Naive thymus-derived CD8-positive, alpha-beta T cell (primary cell): ENCODE measurements at places on chromosomes 11 and 22. TPM values are rescaled to one million over a fixed set of nuclear protein-coding genes. Genes with fewer than 3 reads are reported as not detected.
A peak's percentile ranks its signal among the peaks of the same experiment; 100 is the strongest.

- no peak for DNase-seq
Measured at GRCh38 chr11:8767466-8768142, 85.0 kb downstream of the RPL27A start.

DNA sequence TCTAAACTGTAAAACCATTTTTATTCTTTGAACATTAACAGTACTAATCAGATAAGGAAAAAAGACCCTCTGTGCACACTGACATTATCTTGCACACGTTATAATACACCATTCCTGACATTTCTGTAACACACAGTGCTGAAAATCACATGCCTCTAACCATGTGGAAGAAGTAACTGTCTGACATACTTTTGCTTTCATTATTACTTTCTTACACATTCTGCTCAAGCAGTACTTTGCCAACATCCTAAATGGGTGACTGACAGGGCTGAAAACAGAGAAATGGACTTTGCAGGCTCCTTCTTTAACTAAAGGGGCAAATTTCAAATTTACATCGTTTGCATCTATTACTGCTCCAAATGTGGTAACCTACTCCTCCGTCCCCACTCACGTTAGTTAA is 22.8 kb upstream of the TP53AIP1 start:
- DNase-seq = no peak

BAIAP2L2 gene
- not detected for polyA plus RNA-seq

CDC42EP2 gene
- polyA plus RNA-seq = not detected

DNA sequence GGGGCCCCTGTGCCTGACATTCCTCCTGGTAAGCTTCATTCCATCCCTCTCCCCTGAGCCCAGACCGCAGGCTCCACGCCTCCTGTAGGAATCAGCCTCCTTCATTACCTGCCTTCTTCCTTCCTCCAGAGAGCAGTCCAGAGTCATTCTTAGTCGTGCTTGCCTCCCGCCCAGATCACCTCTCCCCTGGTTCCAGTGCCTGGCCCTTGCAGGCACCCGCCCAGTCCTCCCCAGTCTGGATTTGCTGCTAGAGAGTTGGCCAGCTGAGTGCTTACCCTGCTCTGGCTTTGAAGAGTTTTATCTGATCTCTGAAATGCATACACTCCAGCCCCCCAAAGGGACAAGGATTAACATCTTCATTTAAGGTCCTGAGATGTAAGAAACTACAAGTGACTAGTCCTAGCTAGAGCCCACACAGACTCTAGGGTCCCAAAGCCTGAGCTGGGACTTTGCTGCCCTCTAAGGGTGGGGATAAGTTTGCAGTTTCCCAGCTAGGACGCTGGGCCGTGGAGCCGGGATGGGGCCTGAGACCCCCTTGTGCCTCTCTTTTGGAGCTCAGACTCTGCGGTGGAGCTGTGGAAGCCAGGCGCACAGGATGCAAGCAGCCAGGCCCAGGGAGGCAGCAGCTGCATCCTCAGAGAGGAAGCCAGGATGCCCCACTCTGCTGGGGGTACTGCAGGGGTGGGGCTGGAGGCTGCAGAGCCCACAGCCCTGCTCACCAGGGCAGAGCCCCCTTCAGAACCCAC is 1.6 kb downstream of the NR1H3 start:
- DNase-seq = peak; percentile 24

APOBEC3A gene
- polyA plus RNA-seq = not detected

DNA sequence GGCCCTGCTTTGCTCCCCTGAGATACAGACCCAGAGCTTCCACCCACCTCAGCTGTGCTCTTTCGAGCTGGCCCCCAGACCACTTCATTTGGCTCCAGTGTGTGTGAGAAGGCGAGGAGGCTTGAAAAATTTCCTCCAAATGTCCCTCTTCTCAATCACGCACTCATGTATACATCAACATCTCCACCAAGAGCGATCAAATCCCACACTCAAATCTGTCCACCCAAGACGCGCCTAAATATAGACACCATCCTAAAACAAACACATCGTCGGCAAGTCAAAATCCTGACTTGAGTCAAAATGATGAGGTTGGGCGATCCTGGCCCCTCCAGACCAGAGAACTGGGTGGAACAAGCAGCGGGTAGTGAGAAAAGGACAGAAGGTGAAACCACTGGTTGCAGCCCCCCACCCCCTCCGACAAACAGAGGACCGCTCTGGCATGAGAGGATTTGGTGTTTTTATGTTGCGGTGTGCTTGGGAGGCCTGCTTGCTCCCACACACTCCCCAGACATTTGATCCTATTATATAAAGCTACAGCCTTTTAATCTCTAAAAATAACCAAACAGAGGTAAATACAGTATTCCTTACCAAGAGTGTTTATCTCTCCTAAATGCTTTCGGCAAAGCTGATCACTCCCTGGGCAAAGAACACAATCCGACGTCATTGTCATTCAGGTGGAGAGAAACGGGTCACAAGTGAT is 10.2 kb downstream of the MN1 start:
- no peak for DNase-seq

GRCh38 chr11:60310407-60310998 is 16.6 kb upstream of the MS4A6E start:
- DNase-seq = no peak

- no peak for DNase-seq
Measured at GRCh38 chr22:45069925-45070324, 60.1 kb upstream of the PHF21B start.

GRCh38 chr11:46436113-46436512 is 44.5 kb upstream of the CHRM4 start:
- DNase-seq = no peak

DNA sequence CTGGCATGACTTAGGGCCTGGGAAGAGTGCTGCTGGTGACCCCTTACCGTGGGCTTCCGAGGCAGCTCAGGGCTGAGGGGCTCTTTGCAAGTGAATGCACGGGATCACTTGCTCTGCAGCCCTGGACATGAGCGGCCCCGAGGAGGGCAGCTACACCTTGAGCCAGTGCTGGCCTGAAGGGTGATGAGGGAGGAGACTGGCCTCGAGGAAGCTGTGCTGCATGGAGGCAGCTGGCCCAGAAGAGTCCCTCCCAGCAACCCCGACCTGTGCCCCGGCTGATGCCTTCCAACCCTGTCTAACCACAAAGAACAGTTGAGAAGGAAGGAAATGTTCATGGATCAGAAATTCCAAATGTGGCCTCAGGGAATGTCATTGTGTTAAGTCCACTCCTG is 45.2 kb downstream of the TBX1 start:
- DNase-seq = peak; percentile 22

MRGPRD gene
- 0.36 TPM for polyA plus RNA-seq

DNA sequence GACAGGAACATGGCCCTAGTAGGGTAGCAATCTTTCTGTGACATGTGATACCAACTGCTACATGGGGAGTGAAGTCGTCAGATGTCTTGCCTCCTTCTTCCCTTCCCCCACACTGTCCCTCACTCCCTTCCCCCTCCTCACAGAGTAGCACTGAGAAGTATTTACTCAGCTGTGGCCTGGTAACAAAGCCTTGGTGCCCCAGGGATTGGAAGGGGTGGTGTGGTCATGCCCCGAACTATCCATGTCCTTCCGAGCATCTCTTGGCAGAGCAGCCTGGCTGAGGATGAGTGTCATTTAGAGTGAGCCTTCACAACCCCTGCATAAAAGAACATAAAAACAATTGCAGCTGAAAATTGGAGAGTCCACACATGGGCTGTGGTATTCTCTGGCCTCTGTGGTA is 46.1 kb downstream of the ARFGAP2 start:
- DNase-seq = no peak

SEPTIN3 gene
- polyA plus RNA-seq = not detected

DNA sequence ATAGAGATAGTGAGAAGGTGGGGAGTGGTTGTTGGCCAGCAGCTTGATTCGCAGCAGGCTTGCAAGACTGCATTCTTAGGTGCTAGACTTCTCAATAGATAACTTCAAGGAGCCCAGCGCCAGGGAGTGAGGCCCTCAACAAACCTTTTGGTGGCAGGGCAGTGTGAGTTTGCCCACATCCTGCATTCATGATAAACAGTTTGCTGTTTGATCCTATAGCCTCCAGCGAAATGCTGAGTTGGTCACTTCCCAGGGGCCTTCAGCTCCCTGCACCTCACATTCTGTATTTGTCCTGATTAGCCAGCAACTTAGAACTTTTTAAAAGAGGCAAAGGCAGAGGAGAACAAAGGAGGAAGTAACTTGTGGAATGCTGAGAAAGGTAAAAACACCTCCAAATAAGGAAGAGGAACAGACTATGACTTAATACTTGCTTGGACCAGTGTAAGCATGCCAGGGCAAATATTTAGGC is 25.1 kb downstream of the OR10A6 start:
- no peak for DNase-seq

DNA sequence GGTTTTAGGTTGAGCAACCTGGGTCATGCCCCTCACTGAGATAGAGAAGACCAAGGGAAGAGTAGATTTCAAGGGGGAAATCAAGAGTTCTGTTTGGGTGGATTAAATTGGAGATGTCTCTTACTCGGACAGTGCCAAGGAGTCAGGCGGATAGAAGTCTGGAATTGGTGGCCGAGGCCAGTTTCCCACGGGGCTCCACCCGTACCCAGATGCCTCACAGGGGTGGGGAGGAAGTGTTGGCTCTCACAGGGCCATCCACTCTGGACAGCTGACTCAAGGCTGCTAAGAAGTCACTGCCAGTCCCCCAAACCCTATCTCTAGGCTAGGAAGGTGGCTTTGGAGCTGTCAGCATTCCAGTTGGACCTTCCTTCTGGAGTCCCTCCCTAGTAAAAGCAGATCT is 79.1 kb upstream of the TIMP3 start:
- DNase-seq = no peak

DNA sequence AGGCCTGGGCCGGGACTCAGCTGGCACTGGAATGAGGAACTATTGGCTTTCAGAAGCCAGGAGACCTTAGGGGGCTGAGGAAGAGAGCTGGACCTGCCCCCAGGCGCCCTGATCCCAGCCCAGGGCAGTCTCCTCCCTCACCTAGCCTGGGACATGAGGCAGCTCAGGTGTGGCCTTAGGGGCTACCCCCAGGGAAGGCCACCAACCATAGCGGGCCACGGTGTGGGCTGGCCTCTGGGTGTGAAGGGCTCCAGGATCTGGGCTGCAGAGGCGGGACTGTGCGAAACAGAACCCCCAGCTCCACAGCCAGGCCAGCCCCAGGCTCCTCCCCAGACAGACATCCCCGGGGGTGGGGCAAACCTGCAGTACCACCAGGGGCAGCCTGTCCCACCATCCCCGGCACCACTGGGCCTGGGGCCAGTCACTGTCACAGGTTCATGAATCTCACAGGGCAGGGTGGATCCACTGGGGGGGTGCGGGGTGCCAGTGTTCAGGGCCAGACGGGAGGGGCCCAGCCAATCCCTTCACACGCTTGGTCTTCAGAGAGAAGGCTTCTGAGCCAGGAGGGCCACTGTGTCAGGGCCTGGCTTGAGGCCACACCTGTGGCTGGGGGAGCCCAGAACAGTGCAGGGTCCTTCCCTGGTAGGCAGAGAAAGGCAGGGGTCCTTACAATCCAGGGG is 3.5 kb downstream of the PLXNB2 start:
- no peak for DNase-seq

DNA sequence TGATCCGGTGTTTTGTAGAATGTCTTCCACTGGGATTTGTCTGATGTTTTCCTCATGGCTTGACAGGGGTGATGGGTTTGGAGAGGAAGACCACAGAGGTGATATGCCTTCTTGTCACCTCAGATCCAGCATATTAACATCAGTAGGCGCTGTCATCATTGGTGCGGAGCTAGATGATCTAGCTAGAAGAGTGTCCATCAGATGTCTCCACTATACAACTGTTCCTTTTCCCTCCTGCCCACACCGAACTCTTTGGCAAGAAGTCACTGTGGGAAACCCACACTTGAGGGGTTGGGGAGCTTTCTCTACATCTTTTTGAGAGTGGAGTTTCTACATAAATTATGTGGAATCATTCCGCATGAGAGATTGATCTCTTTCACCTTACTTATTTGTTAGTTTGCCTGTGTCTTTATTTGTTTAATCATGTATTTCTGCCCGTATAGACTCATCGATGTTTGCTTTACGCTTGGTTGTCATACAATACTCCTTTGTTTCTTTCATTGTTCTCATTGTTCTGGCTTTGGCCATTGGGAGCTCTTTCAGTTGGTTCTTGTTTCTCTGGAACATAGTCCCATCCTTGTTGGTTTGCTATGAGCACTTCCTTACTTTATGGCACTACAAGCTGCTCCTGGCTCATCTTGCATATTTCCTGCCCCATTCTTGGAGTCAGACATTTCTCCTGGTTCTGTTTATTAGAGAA is 1420.3 kb downstream of the BRD1 start:
- no peak for DNase-seq

DNA sequence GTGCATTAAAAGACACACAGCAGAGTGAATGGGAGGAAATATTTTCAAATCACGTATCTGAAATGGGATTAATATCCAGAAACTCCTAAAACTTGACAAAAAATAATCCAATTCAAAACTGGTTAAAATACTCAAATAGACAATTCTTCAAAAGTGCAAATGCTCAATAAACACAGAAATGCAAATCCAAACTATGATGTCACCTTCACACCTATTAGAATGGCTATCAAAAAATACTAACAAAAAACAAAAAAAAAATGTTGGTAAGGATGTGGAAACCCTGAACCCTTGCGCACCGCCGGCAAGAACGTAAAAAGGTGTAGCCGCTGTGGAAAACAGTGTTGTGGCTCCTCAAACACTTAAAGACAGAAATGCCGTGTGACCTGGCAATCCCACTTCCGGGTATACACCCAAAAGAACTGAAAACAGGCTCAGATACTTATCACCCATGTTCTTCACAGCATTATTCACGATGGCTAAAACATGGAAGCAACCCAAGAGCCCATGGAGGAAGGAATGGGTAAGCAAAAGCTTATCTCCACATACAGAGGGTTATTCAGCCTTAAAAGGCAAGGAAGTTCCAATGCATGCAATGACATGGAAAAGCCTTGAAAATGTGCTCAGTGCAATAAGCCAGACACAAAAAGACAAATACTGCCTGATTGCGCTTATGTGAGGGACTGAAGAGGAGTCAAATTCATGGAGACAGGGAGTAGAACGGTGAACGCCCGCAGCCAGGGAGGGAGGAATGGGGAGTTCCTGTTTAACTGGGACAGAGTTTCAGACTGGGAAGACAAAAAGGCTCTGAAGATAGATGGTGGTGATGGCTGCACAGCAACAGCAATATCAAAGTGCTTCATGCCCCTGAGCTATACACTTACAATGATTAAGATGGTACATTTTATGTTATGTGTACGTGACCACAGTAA is 19.6 kb downstream of the BRD1 start:
- DNase-seq = no peak

GLYATL2 gene
- polyA plus RNA-seq = not detected

SLC5A1 gene
- not detected for polyA plus RNA-seq
